ENCODE measurements at places on chromosomes 4 and X. TPM values are rescaled to one million over a fixed set of nuclear protein-coding genes. Genes with fewer than 3 reads are reported as not detected.

BEX5 gene
- 0.40 TPM for total RNA-seq

UGT2B10 gene
- not detected for total RNA-seq

ARHGAP6 gene
- 2.8 TPM for total RNA-seq

DNA sequence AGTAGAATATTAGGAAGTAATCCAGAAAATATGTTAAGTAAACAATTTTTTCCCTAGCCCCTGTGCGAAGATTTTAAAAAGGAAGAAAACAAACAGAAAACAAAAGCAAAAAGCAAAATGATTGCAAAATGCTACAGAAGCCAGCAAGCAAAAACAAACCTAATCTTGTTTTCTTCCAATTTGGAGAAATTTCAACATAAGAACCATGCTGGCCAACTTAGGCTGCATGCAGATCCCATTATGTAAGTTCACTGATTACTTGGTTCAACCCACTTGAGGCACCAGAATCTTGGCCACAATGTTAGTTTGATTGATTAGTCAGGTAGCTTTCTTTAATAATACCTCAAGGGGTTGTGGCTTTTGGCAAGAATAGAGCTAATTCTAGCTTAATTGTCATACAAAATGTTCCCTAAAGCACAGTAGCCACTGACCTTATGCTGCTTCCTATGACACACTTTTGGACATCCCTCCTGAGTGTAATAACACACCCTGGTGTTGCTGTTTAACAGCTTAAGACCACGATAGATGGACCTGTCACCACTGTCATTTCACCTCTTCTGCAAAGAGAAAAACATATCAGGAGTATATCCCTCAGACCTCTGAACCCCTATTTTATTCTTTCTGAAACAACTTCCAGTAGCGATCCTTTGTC, 2342.1 kb downstream of the PCDH7 start:
- no peak for DNase-seq
